Activated naive CD4-positive, alpha-beta T cell treated with anti-CD3 and anti-CD28 coated beads, Interleukin-2, amount 10 ng/mL, durations not matched to agents 7 days and 5 days (primary cell): ENCODE measurements at places on chromosomes 6 and 20.

GRCh38 chr6:3421143-3421542 is 35.7 kb downstream of the SLC22A23 start:
- H3K27ac ChIP-seq, result no peak overlapping the region
- DNase-seq, result no peak
- no peaks in the 10 kb centered on the region for H3K4me1 ChIP-seq
- peaks cover 13% of the 10 kb centered on the region for H3K27me3 ChIP-seq

- H3K27ac ChIP-seq, result no peak overlapping the region
- H3K4me3 ChIP-seq, result no peak overlapping the region
- H3K4me1 ChIP-seq, result no peaks in the 10 kb centered on the region
- no peaks in the 10 kb centered on the region for H3K36me3 ChIP-seq
- no peaks in the 10 kb centered on the region for H3K27me3 ChIP-seq
Observed at GRCh38 chr6:18997375-18997826, 610.3 kb downstream of the RNF144B start.

- no peak overlapping the region for H3K4me3 ChIP-seq
- H3K27ac ChIP-seq, result peak overlapping the region; percentile 56
- no peaks in the 10 kb centered on the region for H3K36me3 ChIP-seq
- no peak for DNase-seq
Observed at GRCh38 chr20:50260479-50261221, 70.0 kb downstream of the CEBPB start.

- H3K36me3 ChIP-seq, result no peaks in the 10 kb centered on the region
- no peaks in the 10 kb centered on the region for H3K4me1 ChIP-seq
- H3K27me3 ChIP-seq, result no peaks in the 10 kb centered on the region
- no peak overlapping the region for H3K27ac ChIP-seq
Observed at GRCh38 chr6:72950114-72950860, 275.0 kb downstream of the KHDC1L start.

GRCh38 chr6:73722318-73723060 is 26.5 kb downstream of the CD109 start:
- no peak overlapping the region for H3K4me3 ChIP-seq
- peaks cover 23% of the 10 kb centered on the region for H3K4me1 ChIP-seq
- H3K36me3 ChIP-seq, result no peaks in the 10 kb centered on the region
- no peak for DNase-seq
- H3K27ac ChIP-seq, result peak overlapping the region; percentile 47
